ENCODE measurements at places on chromosomes 5 and 9.

- DNase-seq = no peak
These were observed 29.5 kb downstream of the POU4F3 start for GRCh38 chr5:146368137-146368536.

GRCh38 chr5:79273341-79273740 lies 37.4 kb downstream of the JMY start:
- no peak for DNase-seq

DNA sequence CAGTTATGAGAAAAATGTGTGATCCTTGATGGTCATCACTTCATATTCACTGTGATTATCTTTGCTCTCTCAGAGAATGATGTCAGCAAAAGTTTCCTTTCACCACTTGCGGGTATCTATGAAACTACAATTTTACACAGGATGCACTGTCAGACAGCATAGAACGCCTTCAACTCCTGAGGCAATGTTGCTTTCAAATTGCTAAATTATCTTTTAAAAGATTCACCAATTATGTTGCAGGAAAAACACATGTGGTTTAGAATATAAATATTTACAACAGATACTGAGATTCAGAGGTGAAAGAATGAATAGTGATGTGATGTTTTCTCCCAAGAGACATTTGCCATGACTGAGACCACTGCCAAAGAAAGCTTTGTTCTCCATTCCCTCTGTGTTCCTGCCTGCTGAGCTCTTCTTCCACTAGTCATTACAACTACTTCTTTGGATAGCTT lies 879.8 kb upstream of the DMAC1 start:
- DNase-seq = no peak

- no peak for DNase-seq
These were observed 103.6 kb upstream of the CHD1 start for GRCh38 chr5:99032234-99033013.

GRCh38 chr9:137920753-137921152 lies 43.2 kb downstream of the CACNA1B start:
- no peak for DNase-seq

DNA sequence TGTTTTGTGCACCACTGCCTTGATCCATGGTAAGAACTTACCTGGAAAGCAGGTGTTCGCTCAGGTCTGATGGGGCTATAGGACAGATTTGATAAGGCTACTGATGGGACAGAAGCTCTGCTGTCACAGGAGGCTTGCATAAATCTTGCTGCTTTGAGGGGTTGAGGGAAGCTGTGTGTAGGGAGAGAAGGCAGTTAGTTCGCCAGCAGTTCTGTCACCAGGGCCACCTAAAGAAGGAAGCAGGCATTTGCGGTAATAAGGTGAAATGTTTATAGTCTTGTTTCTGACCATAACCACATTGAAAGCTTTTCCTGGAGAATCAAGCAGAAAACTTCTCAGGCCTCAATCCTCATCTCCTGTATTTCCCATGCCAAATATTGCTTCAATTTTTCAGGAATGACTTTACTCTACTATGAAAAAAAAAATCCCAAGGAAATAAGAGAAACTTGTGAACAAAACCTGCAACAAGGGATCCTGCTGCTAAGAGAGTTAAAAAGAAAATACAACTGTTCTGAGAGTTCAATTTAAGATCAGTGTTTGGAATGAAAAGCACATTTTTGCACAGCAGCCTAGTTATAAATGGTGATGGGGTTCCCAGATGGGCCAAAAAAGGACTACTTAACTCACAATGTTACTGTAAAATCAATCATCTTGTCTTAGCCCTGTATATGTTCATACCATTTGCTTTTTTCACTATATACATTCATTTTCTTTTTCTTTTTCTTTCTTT lies 122.0 kb upstream of the RANBP3L start:
- no peak for DNase-seq

DNA sequence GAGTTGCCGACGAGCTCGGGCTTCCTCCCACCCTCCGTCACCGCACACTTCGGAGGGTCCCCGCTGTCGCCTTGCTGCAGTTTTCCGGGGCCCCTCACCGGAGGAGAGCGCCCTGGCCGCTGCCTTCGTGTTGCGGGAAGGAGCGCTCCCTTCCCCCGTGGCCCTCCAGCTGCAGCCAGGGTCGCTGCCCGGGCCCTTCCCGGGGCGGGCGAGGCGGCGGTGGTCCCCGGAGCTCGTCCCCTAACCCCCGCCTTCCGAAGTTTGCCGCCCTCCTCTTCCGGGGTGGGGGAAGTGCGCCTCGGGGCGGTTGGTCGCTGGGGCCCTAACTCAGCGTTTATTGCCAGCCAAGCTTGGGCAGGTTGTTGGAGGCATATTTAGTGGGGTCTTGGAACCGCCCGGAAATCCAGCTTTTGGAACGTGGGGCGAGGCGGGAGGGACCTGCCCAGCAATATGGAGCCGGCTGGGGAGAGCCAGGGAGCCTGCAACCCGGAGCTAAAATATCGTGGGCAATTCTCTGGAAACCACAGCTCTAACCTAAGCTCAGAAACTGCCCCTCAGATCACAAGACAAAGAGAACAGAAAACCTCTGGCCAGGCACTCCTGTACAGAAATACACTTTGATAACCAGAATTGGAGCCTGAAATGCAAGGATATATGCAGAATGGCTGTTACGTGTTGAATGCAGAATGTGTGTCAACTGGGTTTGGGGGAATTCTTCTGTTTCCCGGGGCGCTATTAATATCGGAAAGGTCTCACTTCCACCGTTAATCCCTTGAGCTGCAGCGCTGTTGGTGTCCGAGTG lies 890 bp downstream of the PIK3R1 start:
- DNase-seq = peak; percentile 67

DNA sequence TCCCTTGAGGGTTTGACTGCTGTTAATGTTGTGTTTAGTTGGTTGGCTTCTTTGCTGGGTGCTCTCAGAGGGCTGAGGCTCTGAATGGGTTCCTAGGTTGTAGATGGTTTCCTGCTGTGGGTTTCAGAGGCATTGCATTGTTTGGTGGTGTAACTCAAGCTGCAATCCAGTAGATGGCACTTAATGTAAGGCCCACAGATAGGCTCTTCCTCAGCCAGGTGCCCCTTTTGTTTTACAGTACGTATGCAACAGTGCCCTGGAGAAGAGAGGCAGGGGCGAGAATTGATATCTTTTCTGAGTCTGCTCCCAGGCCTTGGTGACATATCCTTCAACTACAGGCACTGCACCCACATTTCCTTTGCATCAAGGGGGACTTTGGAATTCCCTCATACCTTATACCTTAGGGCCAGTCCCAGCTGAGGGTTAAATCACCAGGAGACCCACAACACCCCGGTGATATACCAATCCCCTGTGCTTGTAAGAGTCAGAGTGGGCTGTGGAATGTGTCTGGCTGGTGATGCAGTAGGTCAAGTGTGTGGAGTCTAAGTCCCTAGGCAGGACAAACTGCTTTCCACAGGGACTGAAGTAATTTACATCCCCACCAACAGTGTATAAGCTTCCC lies 7.0 kb upstream of the UGT3A2 start:
- no peak for DNase-seq

GRCh38 chr5:128197896-128198522 lies 114.4 kb downstream of the SLC12A2 start:
- no peak for DNase-seq

GRCh38 chr5:130720355-130720754 lies 444.7 kb downstream of the HINT1 start:
- no peak for DNase-seq

GRCh38 chr5:138109463-138110265 lies 25.8 kb downstream of the WNT8A start:
- DNase-seq = no peak

DNA sequence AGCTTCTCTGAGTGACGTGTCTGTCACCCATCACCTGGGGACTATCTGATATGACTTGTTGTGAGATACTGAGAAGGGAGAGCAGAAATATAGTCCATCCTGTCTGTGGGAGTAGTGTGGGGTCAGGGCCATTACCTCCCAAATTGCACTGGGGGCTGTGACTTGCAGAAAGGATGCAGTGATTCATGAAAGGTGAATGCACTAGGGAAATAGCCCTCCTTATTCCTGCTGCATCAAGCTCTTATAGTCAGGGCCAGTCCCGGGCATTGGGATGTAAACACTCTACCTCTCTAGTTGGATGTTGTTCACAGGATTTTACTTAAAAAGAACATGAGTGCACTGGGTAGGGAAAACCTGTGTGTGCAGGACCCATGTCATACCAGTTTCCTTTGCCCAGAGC lies 124.8 kb downstream of the STK32A start:
- no peak for DNase-seq

DNA sequence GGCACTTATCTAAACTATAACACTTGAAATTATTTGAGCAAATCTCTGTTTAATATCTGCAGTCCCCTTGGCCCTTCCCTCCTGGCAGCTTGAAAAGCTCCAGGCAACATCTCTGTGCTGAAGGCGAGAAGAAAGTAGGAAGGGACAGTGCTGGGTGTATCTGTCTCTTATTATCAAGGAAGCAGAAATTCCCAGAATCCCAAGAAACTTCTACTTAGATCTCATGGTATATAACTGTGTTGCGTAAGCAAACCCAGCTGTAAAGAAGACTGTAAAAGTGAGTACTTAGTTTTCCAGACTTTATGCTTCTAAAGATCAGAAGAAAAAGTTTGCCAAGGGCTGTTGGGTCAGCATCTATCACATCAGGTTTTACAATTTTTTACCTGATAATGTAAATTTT lies 1869.8 kb downstream of the MAT2B start:
- no peak for DNase-seq

DNA sequence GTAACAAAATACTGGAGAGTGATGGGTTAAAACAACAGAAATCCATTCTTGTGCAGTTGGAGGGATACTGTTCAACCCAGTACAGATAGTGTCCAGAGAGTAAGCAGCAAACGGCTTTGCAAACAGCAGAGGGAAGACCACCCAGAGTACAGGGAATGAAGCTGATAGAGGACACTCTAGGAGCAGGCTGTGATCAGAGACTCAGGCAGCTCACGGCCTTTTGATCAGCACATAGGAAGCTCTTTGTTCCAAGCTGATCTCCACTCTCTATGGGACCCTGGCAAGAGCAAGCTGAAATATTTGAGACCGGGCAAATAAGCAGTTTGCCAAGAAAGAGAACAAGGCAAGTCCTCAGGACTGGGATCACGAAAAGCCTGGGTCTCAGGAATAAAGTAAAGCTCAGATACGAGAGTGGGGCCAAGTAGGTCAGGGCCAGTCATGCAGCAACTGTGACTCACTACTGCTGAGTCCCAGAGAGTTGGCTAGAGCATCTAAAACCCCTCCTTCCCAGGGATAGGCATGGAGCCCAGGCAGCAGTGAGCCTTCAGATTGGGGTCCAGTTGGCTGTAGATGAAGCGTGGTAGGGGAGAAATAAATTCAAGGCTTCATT lies 52.4 kb downstream of the MELK start:
- no peak for DNase-seq

- DNase-seq = no peak
These were observed 116.9 kb downstream of the NPR3 start for GRCh38 chr5:32827981-32828380.

DNA sequence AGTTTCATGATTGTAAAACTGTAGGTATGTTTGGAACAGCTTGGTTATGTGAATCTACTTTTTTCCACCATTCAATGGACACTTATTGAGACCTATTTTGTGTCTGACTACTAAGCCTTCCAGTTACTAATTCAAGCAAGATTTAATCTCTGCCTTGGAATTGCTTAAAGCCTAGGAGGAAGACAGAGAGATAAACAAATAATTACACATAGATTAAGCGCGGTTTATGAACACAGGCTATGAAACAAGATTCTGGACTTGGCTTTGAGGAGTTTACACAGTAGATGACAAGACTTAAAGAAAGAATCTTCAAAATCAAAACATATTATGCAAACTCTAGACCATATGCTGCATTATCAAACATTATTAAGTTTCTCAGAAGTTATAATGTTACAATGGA lies 340.4 kb downstream of the RASEF start:
- DNase-seq = no peak

- DNase-seq = no peak
These were observed 42.0 kb upstream of the KCNN2 start for GRCh38 chr5:114319821-114320220.
